ENCODE measurements at places on chromosomes 4 and X.

- DNase-seq: no peak
These were observed 605 bp upstream of the FAT1 start for GRCh38 chr4:186724058-186724863.

DNA sequence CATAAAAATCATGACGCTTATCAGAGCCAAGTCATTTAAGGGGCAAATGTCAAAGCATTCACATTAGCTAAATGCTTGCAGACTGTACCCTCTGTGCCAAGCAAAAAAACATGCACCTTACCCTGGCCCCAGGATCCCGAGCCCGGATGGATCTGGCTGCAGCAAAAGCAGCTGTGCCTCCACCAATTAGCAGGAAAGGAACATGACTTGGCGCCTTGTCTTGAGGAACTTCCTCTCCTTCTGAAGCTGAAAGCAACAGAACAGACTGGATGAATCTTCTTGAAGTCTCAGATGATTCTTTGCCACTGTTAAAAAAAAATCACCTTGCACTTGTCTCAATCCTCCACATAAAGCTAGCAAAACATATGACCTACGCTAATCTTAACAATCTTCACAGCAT lies 18.0 kb downstream of the AIFM1 start:
- DNase-seq: no peak

GRCh38 chr4:10081218-10081606 lies 35.4 kb downstream of the WDR1 start:
- no peak for DNase-seq

- no peak for DNase-seq
These were observed 50.9 kb downstream of the CORIN start for GRCh38 chr4:47786958-47787370.

- no peak for DNase-seq
These were observed 165.1 kb downstream of the IL1RAPL1 start for GRCh38 chrX:28752330-28752729.

GRCh38 chrX:55522596-55523276 lies 33.1 kb upstream of the USP51 start:
- no peak for DNase-seq

DNA sequence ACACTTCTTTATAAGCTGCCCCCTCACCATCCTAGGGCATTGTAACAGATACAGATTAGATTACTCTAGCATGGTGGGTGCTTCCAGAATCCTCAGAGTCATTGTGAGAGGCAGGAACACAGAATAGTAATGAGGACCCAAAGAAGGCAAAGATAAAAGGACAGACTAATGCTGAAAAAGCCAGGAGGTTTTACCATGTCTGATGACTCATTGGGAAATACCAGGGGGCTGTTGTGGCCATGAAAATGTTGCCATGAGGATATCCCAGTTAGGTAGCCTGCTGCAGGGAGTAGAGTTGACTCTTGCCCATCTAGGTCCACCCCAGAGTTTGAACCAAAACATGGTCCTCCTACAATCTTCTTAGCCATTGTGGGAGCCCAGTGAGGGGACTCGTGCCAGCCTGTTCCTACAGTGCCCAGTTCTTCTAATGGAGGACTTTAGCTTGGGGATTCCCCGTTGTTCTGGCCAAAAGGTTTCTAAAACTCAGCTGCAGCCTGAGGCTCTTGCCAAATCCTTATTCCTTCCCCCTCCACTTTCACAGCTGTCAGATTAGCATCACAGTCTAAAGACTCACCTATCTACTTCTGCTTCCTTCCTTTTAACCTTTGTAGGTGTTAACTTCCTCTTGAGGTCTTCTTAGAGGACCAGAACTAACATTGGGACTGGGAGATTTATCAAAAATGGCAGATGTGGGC lies 586.0 kb upstream of the AADAT start:
- no peak for DNase-seq

GRCh38 chrX:64394874-64395567 lies at the start of gene MTMR8:
TSS of gene MTMR8 (minus strand) at chrX:64395452. CDS start at chrX:64395363, 89 bp downstream.
- DNase-seq: peak; percentile 40

- no peak for DNase-seq
These were observed 104.1 kb downstream of the ATXN3L start for GRCh38 chrX:13215729-13216128.

GRCh38 chrX:7059214-7059838 lies 88.2 kb upstream of the STS start:
- no peak for DNase-seq

DNA sequence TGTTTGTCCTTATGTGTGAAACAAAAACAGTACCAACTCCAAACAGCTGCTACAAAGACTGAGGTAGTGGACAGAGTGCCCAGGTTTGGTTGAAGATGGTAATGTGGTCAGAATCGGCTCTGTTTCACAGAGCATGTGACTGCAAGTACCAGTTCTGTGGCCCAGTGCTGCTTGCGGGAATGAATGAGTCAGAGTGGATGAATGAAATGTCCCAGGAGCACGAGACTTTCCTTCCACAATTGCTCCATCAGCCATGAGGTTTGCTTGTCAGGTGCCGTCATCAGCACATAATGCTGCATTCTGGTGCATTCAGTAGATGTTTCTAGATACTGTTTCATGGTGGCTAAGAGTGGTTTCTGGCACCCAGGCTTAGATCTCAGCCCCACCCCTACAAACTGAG lies 84.2 kb downstream of the GPR143 start:
- DNase-seq: no peak

GRCh38 chrX:31099536-31100090 lies 27.8 kb upstream of the FTHL17 start:
- DNase-seq: no peak

- no peak for DNase-seq
These were observed 32.0 kb downstream of the PTPN13 start for GRCh38 chr4:86626066-86626465.

DNA sequence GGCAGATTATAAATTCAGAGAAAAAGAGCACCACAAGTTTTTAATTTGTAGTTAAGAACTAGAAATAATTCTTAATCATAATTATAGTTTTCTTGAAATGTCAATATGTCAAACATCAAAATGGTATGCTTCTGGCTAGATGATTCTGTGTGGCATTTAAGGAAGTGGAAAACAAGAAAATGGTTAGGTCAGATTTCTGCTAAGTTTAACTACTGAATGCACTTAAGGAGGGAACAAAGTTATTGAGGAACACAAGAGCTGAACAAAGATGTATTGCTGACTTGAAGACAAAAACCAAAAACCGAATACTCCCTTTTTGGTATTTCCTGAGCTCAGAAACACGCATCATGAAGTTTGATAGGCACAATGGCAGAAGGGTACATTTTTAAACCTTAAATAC lies 58.7 kb upstream of the GPR34 start:
- no peak for DNase-seq

GRCh38 chr4:142528433-142528832 lies 317.7 kb downstream of the INPP4B start:
- DNase-seq: no peak

GRCh38 chr4:77990456-77990855 lies 66.7 kb upstream of the FRAS1 start:
- no peak for DNase-seq

- DNase-seq: no peak
These were observed 46.9 kb upstream of the TAB3 start for GRCh38 chrX:30935985-30936384.

DNA sequence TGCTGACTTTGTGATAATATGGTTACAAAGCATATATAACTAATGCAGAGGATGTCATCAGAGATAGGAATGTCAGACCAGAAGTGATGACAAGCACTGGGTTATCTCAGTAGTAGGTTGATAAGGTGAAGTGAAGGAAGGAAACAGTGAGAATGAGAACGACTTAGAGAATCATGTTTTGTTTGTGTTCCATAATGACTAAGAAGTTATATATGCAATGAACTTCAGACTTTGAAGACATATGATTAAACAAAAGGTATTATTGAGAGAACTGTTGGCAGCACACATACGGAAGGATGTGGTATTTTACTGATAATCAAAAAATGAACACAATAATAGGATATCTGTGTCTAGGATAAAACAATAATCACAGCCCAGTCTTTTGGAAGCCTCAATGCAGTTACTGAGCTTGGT lies 18.3 kb upstream of the HHIP start:
- DNase-seq: no peak

DNA sequence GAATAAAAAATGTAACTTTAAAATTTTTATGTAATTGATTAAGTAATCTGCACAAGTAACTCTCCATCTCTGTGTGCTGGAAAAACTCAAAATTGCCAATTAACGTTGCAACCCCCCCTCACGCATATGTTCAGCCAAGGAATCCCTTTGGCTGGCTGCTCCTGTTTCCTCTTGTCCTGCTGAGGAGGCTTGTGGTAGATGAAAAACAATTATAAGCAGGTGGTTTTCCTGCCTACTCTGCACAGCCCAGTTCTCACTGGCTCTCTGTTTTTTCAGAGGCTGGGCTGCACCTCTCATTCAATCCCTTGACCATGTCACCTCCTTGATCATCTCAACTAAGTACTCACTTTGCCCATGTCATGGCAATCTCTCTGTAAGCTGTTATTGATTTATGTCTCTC lies 1068.4 kb downstream of the ARAP2 start:
- no peak for DNase-seq

DNA sequence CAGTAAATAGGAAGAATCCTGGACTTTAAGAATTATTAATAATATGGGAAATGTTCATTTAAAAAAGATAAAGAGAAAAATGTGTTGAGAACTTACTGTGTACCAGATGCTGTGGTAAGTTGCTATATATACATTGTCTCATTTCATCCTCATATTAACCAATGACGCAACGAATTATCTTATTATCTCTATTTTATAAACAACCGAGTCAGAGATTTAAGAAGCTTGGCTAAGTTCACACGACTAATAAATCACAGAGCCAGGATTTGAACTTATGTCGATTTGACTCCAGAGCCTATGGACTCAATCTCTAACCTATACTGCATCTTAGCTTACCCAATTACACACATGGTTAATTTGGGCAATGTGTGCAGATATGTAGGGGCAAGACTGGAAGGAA lies 15.5 kb upstream of the DCTD start:
- DNase-seq: no peak

DNA sequence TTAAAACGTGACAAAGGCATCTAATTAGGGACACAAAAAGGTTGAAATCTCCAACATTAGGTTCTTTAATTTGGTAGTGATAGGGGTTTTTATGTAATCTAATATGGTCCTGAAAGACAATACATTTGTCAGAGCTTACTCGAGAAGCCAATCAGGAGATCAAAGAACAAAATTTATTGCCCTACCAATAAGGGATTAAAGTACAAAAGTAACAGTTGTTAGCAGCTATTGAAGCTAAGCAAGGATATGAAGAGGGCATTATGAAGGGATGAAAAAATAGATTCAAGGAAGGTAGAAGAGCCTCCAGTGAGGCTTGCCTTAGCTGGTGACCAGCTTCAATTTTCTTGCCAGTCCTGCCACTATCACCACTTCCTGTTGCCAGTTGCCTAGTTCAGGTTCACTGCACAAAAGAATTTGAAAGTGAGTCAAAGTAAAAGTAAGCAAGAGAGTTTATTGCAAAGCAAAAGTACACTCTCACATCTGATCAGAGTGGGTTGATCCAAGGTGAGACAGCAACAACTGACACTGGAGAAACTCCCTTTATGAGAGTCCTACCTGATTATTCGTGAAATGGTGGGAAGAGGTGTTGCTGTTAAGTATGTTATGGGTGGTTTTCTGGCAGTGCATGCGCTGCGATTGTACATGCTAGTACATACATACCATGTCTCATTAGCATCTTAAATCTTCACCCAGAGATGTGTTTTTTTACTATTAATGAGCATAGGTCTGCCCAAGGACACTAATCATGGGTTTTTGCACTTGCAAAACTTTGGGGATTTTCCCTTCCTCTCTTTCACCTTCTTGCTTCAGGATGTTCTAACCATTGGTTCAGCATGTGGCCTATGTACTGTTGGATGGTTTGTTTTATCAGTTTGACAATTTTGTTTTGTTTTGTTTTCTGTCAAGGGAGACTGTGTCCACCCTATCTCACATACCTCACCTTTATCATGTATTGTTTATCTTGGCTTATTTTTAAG lies 263.2 kb upstream of the ITM2A start:
- no peak for DNase-seq

DNA sequence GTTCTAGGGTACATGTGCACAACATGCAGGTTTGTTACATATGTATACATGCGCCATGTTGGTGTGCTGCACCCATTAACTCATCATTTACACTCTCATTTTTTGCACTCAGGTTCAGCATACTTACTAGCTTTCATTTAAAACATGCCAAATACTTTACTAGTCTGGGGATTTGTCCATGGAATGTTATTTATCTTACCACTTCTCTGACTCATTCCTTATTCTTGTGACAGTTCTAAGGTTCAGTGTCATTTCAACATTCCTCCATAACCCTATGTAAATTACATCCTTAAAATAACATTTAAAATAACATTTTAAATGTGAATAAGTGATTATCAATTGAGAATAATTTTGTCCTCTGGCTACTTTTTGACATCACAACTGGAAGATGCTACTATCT lies 19.5 kb upstream of the SYTL5 start:
- DNase-seq: no peak

DNA sequence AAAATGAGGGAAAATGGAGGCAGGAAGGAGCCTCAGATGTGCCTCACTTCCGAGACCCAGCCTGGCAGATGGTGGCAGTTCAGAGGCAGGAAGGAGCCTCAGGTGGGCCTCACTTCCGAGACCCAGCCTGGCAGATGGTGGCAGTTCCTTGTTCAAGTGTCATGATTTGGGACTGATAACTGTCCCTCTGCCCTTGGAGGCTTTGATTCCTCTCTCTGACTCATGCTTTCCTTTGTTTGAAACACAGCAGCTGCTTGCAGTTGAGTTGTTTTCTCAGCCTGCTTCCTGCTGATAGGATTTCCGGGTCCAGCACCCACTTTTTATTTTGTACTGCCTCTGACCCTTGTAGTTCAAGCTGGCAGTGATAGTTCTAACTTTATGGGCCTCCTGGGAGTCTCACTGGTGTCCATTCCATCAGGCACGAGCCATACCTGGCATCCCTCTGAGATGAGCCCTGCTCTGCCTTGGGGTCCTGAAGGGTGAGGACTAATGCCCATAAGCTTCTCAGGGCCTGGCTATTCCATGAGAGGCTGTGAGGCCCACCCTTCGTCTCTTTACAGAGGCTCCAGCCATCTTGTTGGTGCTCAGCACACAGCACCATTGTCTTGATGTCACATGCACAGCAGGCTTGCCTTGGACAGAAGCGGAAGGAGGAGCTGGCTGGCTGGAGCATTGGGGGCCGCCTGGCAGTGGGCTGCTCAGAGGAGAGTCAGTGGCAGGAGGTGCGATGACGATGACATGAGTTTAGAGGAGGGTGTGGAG lies 13.0 kb downstream of the RGS12 start:
- DNase-seq: no peak

DNA sequence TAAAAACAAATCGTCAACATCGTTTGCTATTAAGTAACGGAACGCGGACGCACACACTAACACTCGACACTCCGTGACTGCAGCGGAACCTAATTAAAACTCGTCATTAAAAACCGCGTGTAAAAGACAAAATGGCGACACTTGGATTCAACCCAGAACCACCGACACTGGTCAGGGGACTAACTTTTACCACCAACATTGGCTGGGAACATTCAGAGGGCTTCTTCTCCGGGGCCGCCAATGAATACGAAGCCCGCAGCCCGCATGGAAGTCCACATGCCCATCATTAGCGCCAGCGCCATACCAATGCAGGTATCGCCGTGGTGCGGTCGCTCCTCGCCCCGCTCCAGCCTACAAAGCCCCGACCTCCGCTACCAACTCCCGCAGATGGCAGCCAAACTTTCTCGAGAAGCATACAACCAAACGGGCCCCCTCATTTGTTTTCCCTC lies 498 bp downstream of the RBMX start:
- DNase-seq: peak; percentile 2
